HuH-7.5 (cell line): ENCODE measurements at places on chromosomes 7 and 10.
A peak's percentile ranks its signal among the peaks of the same experiment; 100 is the strongest.

- peak; percentile 19 for DNase-seq
These were observed 23.4 kb downstream of the OR9A2 start for GRCh38 chr7:143003393-143004051.

GRCh38 chr7:146788008-146788407 lies 671.4 kb downstream of the CNTNAP2 start:
- DNase-seq: no peak

- no peak for DNase-seq
These were observed 11.5 kb upstream of the OGA start for GRCh38 chr10:101829561-101830315.

GRCh38 chr10:132939957-132940790 lies 2.2 kb downstream of the CFAP46 start:
- peak; percentile 67 for DNase-seq

DNA sequence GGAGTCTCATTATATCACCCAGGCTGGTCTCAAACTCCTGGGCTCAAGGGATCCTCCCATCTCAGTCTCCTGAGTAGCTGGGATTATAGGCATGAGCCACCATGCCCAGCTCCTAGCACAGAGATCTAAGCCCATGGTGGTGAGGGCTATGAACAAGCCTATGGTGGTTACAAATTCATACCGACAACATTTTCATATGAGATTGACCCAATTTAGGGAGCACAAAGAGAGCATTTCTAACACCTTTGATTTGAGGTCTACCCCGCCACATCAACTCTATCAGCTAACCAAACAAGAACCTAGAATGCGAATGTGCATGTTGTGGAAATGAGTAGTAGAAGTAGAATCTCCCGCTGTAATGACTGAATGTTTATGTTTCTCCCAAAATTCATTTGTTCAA lies 14.2 kb upstream of the PRF1 start:
- DNase-seq: no peak

DNA sequence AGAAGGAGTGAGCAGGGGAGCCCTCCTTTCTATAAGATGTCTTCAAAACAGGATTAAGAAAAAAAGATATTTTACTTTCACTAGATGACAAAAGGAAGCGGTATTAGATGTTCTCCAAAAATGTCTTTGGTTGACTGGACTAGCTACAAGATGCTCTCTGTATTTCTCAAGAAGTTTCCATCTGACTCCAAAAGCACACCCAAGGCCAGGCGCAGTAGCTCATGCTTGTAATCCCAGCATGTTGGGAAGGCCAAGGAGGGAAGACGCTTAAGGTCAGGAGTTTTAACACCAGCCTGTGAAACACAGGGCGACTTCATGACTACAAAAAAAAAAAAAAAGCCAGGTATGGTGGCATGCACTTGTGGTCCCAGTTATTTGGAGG lies 84.5 kb downstream of the PIP4K2A start:
- no peak for DNase-seq
